NCI-H2029 treated with DMSO at 0.1 percent for 48 hours (cell line): ENCODE measurements at places on chromosomes 2 and 18.

DNA sequence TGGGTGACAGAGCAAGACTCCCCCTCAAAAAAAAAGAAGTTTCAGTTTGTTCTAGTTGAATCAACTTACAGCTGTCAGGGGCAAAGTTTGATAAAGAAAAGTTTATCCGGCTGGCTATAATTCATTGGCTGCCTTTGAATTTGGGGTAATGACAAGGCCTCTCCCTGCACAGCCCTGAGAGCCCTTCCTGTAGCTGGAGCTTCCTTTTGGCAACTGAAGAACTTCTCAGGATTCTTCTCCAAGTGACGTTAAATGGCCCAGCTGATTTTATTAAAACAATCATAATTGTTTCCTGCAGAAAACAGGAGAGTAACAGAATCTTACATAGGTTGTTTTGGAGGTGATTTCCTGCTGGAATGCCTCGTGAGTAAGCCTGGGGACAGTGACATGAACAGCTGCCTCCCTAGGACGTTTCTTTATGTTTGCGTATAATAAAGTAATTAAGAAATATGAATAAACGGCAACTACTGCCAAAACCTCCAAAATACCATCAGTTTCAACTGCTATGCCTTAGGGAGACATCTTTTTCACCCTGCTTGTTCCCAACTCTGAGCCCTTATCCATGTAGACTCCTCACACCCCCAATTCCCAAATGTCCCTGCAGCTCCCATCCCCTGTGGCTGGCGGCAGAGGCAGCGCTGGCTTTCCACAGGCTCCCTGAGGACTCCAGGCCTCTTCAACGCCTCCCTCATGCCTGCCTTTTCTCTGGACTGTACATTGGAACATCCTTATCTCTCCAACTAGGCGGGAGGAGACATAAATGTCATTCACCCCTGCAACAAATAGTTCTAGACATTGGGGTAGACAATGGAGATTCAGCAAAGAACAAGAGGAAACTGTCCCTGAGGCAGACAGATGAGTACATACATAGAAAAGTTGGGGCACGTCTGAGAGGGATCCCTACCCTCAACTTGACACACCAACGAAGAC, 59.2 kb upstream of the FZD7 start:
- no peak for DNase-seq

- DNase-seq: no peak
These were observed 321.5 kb downstream of the GALNT13 start for GRCh38 chr2:154193246-154193645.

GRCh38 chr2:196555726-196556125, 83.8 kb upstream of the CCDC150 start:
- DNase-seq: no peak

- DNase-seq: no peak
These were observed 34.9 kb downstream of the FEZ2 start for GRCh38 chr2:36562973-36563532.

- DNase-seq: no peak
These were observed 25.9 kb downstream of the CD8A start for GRCh38 chr2:86764661-86765309.

DNA sequence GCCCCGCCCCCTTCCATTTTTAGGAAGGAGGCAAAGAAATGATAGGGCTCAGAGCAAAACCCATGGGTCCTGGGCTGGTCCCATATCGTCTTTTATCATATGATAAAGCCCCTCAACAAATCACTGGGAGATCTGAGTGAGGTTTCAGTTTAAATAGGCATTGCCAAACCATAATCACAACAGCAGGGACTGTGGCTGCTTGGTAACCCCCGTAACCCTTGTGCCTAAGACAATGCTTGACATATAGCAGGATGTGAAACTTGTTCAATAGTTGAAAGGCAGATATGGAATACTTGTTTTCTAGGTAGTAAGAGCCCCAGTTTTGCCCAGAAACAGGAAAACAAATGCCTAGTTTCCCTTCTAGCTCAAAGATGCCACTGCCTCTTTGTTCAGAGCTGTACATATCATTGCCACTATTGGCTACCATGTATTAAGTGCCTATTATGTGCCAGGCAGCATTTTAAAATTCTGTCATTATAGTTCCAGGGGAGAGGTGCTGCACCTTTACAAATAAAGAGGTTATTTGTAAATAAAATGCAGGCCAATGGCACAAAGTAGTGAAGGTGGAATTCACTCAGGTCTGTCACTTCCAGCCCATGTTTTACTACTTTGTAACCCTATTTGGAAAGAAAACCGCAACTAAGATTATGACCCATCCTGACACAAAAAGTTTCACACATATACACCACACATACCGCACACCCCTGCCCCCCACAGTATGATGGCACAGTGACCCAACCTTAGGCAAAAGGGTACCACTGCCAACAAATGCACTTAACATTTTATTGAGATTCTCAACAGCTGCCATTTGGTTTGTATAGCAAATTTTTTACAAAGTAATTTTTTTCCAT, 14.2 kb downstream of the NAGK start:
- DNase-seq: no peak

DNA sequence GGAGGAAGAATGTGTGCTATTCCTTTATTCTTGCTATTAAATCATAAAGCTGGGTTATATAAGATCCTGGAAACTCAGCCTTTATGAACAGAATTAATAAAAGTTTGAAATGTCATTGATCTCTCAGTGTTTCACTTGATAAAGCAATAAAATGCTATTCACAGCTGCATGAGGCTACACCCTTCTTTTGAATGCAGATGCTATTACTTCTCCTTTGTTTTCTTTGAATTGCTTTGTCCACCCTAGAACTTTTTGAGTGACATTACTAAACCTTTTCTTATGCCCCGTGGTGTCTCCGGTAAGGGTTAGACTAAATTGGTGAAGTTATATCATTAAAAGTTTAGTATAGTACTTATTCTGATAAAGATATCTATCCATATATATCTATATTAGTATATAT, 18.9 kb downstream of the SERPINB5 start:
- DNase-seq: no peak

DNA sequence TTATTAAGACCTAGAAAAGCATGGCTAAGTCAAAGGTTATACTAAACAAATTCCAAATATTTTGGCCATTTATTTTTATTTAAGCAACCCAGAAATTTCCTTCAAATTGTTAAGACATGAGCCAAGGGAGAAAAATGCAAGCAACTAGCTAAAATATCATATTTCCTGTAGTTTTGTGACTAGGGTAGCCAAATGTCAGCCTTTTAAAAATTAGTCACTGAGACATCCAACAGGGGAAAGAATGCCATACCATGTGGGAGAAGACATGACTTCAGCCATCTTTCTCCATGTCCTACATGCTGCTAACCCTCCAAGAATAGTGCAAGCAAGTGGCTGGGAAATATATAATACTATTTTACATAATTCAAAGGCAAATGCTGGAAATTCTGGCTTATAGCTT, 197.9 kb downstream of the DSEL start:
- DNase-seq: no peak

GRCh38 chr2:151165105-151165684, 96.5 kb downstream of the RBM43 start:
- DNase-seq: no peak

- DNase-seq: no peak
These were observed 11.1 kb downstream of the SNTG2 start for GRCh38 chr2:961786-962185.
